Activated CD4-positive, alpha-beta T cell treated with anti-CD3 and anti-CD28 coated beads for 4 hours (primary cell): ENCODE measurements at places on chromosomes 2 and 18.

GRCh38 chr2:171482308-171482707, 40.0 kb upstream of the CYBRD1 start:
- no peak for DNase-seq

GRCh38 chr2:11820650-11821049, 74.2 kb downstream of the LPIN1 start:
- DNase-seq, result no peak

DNA sequence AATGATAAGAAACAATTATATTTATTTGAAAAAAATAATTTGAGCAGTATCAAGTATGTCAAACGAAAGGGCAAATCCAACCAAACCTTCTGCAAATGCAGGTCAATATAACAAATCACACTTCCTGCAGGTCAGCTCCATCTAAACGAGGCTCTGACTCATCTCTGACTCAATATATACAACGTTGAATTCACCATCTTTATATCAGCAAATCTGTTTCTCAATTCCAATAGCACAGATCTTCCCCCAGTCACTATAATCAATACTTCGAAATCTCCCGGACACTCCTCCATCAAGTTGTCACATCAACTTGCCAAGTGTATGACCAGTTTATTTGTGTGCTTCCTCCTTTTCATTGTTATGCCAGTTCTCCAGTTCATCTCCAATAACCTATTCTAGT, 388.9 kb downstream of the ZEB2 start:
- DNase-seq, result no peak

GRCh38 chr18:61199171-61199848, 133.9 kb upstream of the CDH20 start:
- no peak for DNase-seq

GRCh38 chr2:162422894-162423293, 79.0 kb downstream of the GCA start:
- DNase-seq, result no peak

DNA sequence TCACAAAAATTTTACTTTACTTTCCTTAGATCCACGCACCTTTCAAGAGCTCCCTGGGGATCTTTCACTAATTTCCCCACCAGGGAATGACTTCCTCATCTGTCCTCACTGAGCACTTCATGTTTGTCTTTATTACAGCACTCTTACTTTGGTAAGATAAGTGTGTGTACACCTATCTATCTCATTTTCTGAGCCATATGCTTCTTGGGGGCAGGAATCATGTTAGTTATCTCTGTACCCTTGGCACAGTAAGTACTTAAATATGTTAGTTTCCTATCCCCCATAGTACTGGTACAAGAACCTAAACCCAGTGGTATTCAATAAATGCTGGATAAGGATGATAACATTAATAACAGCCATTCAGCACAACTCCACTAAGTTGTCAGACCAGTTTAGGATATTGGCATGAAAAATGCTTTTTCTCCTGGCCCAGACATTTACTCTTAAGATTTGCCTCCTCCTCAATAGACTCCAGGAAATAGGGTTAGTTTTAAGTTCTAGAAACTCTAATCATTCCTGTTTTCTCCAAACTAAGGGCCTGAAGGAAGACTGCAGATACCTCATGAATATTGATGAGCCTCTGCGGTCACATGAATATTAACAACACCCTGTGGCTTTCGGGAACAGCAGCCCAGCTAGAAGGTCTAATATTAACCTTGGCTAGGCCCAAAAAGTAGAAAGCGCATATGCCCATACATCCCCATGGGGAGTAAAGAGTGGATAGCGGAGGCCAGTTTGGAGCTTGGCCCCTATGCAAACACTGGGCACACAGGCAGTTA, 38.2 kb downstream of the NHEJ1 start:
- no peak for DNase-seq

- no peak for DNase-seq
These were observed 13.4 kb downstream of the NOP58 start for GRCh38 chr2:202278944-202279343.

GRCh38 chr2:189217541-189217940, 38.0 kb upstream of the COL5A2 start:
- no peak for DNase-seq

DNA sequence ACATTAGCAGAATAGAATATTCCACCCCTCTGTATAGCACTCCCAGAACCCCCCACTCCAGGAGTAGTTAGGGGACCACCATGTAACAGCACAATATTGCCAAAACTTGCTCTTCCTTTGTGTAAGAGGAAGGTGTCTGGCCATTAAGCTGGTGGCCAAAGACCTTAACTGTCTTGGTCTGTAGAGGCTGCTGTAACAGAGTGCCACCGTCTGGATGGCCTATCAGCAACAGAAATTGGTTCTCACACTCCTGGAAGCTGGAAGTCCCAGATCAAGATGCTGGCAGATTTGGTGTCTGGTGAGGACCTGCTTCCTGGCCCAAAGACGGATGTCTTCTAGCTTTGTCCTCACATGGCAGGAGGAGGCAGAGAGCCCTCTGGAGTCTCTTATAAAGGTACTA, 61.6 kb upstream of the TGFA start:
- DNase-seq, result no peak
